ENCODE measurements at places on chromosomes 6 and 20.

DNA sequence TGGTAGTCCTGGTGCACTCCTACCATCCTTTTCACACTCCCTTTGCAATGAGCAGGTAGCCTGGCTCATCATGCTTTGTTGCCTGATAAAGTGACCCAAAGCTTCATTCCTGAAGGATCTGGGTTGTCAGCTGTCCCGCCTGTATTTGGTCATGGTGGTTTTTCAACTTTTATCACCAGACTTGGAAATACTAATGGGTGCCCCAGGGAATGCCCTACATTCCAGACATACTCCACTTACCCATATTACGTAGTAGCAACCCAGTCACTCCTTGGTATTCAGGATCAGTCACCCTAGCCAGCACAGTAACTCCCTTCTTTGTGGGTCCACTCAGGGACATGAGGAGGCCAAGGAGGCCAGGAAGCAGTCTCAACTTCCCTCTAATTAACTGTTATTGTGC is 199.2 kb downstream of the MAFB start:
- H3K4me3 ChIP-seq, result no peak overlapping the region
- DNase-seq, result no peak

DNA sequence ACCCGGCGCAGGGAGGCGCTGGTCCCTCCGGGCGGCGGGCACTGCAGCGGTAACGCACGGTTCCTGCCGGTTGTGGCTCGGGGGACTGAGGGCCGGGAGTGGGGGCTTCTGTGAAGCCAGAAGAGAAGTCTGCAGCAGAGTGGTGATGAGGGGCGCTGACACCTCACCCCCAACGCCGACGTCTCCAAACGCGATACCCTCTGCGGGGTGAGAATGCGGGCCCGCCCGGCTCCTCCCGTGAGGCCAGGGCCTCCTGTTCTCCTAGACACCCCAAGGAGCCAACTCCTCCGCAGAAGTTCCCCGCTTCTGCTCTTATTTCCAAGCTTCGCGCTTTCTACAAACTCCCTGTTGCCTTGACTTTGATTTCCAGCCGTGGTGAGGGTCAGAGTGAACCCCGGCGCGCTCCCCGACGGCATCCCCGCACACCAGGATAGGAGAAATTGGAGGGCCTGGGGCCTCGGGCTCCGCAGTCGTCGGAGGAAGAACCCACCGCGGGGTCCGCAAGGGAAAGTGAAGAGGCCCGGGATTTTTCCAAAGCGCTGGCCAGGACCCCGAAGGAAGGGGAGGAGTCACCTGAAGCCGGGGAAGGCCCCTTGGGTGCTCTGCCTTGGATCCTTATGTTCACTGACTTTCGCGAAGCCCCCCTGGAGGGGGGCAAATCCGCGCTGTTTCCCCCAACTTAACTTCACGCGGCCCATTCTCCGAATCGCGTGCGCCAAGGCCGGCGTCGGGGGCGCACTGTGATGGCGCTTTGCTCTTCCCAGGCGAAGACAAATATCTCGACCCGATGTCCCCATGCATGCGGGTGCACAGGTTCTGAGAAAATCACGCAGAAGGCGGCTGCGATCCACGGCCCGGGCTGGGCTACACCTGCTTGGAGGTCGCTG is 3.1 kb upstream of the INSM1 start:
- peaks cover 32% of the 10 kb centered on the region for H3K4me1 ChIP-seq
- peak overlapping the region; percentile 70 for H3K27ac ChIP-seq
- DNase-seq, result no peak
- peaks cover under 1% of the 10 kb centered on the region for H3K36me3 ChIP-seq

GRCh38 chr6:18350712-18351111 is 36.4 kb upstream of the RNF144B start:
- no peak overlapping the region for H3K4me3 ChIP-seq
- no peak for DNase-seq
- H3K27me3 ChIP-seq, result peaks cover 5% of the 10 kb centered on the region
- H3K27ac ChIP-seq, result no peak overlapping the region
- no peaks in the 10 kb centered on the region for H3K36me3 ChIP-seq

DNA sequence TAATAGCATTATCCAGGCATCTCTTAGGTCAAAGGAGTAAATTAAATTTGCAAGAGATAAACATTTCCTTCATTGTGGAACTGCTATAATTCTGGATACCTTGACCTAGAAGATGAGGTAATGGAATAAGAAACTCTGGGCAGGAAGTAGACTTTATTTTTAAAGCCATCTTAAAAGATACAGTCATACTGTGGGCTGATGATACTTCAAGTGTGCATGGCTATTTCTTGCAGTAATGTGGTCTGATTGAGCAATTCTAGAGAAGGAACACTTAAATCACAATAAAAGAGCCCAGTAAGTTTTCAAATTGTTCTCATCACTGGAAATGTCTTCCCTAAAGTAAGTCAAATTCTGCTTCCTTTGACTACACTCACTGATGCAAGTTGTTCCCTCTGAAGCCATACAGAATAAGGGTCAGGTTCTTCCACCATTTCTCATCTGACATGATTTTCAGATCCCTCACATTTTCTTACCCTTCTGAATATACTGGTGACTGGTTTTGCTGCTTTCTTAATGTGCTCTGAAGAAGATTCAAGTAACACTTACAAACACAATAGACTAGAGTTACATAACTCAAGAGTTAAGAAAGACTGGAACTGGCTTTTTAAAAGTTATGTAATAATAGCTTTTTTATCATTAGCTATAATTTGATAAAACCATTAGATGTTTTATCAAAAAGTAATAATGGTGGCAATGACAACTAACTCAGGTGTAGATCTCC is 62.6 kb upstream of the TMEM244 start:
- no peak overlapping the region for H3K27ac ChIP-seq
- H3K4me1 ChIP-seq, result no peaks in the 10 kb centered on the region
- no peak overlapping the region for H3K4me3 ChIP-seq
- H3K36me3 ChIP-seq, result no peaks in the 10 kb centered on the region
- DNase-seq, result no peak

GRCh38 chr6:81821449-81821848 is 69.0 kb upstream of the TENT5A start:
- H3K27ac ChIP-seq, result no peak overlapping the region
- no peak for DNase-seq
- H3K27me3 ChIP-seq, result peaks cover 7% of the 10 kb centered on the region
- peaks cover 18% of the 10 kb centered on the region for H3K4me1 ChIP-seq

- no peaks in the 10 kb centered on the region for H3K36me3 ChIP-seq
- H3K4me3 ChIP-seq, result no peak overlapping the region
- peaks cover 40% of the 10 kb centered on the region for H3K27me3 ChIP-seq
- H3K4me1 ChIP-seq, result no peaks in the 10 kb centered on the region
- DNase-seq, result no peak
Observed at GRCh38 chr6:2979819-2980464, 8.6 kb upstream of the SERPINB6 start.

DNA sequence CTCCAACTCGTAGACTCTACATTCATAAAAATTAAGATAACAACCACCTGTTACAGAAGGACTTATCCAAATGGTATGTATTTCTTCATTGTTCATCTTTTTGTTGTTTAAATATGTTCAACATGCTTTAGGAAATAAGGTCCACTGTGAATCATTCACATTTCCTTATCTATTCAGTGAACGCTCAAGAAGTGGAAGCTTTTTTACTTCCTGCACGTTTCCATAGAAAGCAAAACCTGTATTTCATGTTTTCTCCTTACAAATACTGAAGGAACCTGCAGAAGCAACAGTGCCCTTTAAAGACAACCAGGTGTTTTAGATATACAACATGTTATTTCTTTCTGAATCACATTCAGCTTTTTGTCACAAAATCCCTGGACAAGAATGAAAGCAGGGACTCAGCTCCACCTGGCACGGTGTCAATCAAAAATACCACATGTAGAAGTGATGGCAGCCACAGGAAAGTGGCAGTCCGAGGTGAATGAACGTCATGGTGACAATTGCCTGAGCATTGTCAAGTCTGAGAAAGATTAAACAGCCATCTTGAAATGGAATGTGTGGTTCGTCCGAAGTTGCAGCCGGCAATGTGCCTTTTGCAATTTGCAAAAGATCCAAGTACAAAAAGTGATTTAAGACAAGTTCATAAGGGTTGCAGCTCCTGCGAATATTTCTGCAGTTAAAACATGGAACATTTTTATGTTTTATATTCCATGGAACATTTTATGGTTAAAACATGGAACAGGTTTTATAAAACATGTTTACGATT is 66.7 kb upstream of the RIPOR2 start:
- no peak overlapping the region for H3K4me3 ChIP-seq
- H3K27me3 ChIP-seq, result no peaks in the 10 kb centered on the region
- H3K27ac ChIP-seq, result no peak overlapping the region
- no peak for DNase-seq

DNA sequence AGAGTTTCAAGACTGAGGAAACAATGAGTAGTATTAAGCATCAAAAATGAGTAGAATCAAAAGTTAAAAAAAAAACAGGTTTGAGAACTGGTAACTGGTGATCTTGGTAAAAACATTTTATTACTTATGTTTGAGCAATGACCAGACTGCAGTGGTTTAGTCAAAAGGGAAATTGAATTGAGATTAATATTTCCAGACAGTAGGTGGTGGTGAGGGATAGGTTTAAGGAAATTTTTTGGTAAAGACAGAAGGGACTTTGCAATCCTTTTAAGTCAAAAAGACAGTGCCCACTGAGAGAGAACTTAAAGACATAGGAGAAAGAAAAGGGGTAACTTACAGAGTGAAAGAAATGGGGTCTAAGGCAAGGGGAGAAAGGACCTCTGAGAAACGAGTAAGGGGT is 156.9 kb downstream of the ASCC3 start:
- no peak for DNase-seq
- H3K36me3 ChIP-seq, result peaks cover 8% of the 10 kb centered on the region
- peaks cover 9% of the 10 kb centered on the region for H3K4me1 ChIP-seq
- no peak overlapping the region for H3K27ac ChIP-seq

- no peaks in the 10 kb centered on the region for H3K27me3 ChIP-seq
- H3K4me3 ChIP-seq, result no peak overlapping the region
- H3K27ac ChIP-seq, result no peak overlapping the region
- H3K4me1 ChIP-seq, result no peaks in the 10 kb centered on the region
Observed at GRCh38 chr6:145892026-145892425, 72.1 kb downstream of the SHPRH start.

- H3K4me1 ChIP-seq, result peaks cover 68% of the 10 kb centered on the region
- H3K27me3 ChIP-seq, result no peaks in the 10 kb centered on the region
- DNase-seq, result no peak
- no peak overlapping the region for H3K27ac ChIP-seq
Observed at GRCh38 chr6:37254881-37255280, 2.7 kb upstream of the TBC1D22B start.

DNA sequence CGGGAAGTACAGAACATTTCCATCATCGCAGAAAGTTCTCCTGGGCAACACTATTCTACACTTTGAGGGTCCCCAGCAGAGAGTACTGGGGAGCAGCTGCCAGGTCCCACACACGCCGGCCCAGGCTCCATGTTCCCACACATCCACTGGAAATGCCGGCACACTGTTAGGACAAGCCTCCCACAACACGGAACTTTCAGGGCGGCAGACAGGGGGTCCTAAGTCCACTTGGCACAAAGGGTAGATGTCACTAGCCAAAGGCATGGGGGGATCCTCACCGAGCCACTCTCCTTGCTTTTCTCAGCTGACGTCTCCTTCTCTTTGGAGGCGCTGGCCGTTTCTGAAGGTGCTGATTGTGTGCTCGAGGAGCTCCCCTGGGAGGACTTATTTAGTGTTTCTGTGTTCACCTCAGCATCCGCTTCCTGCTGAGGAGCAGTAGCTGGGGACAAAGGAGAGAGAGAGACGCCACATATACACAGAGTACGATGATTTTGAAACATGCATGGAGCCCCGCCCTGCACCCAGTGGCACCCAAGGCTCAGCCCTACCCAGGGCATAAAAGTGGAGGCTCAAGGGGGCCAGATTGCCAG is 135.4 kb downstream of the ZMYND8 start:
- H3K36me3 ChIP-seq, result peaks cover 39% of the 10 kb centered on the region
- no peaks in the 10 kb centered on the region for H3K27me3 ChIP-seq
- no peak overlapping the region for H3K4me3 ChIP-seq
- no peaks in the 10 kb centered on the region for H3K4me1 ChIP-seq
- DNase-seq, result no peak
- no peak overlapping the region for H3K27ac ChIP-seq

DNA sequence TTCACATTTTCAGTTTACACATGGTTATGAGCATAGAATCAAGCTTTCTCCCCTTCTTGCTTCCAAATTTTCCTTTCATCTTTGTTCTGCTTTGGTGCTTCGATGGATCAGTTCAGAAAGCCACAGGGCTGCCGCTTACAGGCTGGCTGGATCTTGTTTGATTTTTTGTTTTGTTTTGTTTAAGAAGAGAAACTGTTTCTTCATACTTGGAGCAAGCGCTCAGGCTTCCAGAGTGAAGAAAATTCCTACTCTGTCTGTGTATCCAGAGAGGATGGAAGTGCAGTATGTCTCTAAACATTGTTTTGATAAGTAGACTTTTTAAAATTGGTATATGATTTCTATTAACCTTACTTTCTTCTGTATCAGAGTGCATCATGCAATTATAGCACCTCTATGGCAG is 66.9 kb downstream of the ARID1B start:
- no peak for DNase-seq
- peaks cover 6% of the 10 kb centered on the region for H3K36me3 ChIP-seq

DNA sequence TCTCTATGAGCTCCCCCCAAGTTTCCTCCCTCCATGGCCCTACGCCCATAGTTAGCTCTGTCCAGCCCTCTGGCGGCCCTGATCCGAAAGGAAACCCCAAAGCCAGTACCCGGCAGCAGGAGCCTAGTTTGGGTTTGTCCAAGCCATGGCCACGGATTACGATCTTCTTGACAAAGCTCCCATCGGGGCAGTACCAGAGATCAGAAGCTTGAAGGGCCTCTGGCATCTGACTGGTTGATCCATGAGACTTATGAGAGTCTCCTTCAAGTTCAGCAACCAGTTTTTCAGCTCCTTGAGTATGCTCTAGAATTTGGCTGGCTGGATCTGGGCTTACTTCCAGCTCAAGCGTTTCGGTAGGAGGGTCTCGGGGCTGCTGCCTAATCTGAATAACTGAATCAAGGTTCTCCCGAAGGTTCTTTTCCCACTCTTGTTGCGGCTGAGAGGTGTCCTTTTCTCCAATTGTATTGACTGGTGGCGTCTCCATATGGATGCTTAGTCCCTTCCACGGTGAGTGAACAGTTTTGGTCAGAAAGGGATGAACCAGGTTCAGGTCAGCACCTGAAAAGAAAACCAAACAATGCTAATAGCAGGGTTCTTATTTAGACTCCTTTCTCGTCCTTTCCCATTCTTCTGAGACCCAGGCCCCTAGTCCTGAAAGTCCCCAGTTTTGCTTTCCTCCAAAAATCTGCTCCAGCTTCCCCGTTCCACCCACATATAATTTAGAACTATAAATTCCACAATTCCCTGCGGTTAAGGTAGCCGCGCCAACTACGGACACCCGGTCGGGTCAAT is 595 bp downstream of the FKBPL start:
- peak overlapping the region; percentile 93 for H3K27ac ChIP-seq
- peaks cover 21% of the 10 kb centered on the region for H3K36me3 ChIP-seq
- H3K4me1 ChIP-seq, result peaks cover 45% of the 10 kb centered on the region
- H3K4me3 ChIP-seq, result peak overlapping the region; percentile 96
- H3K27me3 ChIP-seq, result peaks cover 2% of the 10 kb centered on the region
- DNase-seq, result no peak

GRCh38 chr6:74268815-74269599 is 573.0 kb downstream of the CD109 start:
- no peaks in the 10 kb centered on the region for H3K4me1 ChIP-seq
- no peak for DNase-seq
- no peaks in the 10 kb centered on the region for H3K36me3 ChIP-seq

All from activated T-helper 1 cell treated with anti-CD3 and anti-CD28 coated beads, Interleukin-12 subunit alpha, Interleukin-12 subunit beta, Interleukin-2, Interleukin-4 antibody, amounts not matched to agents 30 ng/mL and 10 ng/mL and 1 ng/mL, durations not matched to agents 14 hours and 24 hours and 36 hours (primary cell).